NCI-H1436 (cell line): ENCODE measurements at places on chromosomes 6 and 20.
A peak's percentile ranks its signal among the peaks of the same experiment; 100 is the strongest.

DNA sequence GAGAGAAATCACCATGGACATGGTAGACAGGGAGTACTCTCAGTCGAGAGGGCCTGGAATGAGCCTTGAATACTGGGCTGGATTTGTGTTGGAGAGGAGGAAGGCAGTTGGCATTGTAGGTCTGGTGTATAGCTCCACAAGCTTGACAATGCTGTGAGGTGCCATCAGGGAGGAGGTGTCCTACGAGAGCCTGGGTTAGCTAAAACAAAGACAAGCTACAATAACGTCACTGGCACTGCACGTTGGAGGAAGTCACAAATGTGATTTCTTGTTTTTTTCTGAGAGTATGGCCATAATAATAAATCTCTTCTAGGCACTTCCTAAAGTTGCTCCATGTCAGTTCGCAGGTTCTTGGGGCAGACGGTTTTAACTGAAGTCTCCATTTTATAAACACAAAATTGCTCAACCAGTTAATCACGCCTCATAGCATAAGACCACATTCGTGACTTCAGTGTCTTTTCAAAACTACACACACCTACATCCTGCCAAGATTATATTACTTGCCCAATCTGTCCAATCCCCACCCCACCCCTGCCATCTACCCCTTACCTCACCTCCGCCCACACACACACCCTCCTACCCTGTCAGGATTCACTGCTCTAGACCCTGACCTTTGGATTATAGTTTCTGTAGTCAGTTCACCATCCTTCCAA lies 4.4 kb upstream of the HLA-DMB start:
- DNase-seq: no peak

GRCh38 chr20:33733654-33734576 lies 2.1 kb downstream of the ZNF341 start:
- DNase-seq: peak; percentile 33

DNA sequence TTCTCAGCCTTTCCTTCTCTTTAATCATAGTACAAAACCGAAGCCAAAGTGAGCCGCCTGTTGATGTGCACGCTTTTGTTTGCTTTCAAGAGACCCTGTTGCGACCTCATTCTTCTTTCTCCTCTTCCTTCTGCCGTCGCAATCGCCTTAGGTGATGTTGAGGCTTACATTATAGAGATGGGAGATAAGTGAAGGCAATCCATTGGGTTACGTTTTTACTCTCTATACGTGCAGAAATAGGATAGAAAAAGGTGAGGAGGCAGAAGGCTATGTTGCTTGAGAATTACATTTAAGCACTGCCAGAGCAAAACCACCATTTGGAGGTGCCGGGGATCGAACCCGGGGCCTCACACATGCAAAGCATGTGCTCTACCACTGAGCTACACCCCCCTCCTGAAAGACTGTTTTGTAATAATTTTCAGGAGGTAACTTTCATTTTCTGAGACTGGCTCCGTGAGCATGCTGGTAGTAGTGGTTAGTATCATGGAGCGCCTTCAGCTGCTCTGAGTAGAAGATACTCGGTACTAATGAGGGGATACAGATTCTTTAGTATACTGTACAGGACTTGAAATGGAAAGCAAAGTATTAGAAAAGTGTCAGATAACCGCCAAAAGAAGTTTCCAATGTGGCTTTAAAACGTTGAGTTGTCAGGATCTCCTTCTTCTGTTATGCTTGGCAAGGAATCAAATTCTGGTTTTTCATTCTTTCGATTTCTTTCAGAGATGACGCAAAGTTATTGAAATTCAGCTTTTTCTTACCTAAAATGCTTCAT lies 165.6 kb downstream of the TRIM27 start:
- no peak for DNase-seq

GRCh38 chr20:52402950-52403349 lies 211.4 kb upstream of the ZFP64 start:
- DNase-seq: no peak

- no peak for DNase-seq
Observed at GRCh38 chr6:102717737-102718456, 1324.4 kb downstream of the GRIK2 start.

DNA sequence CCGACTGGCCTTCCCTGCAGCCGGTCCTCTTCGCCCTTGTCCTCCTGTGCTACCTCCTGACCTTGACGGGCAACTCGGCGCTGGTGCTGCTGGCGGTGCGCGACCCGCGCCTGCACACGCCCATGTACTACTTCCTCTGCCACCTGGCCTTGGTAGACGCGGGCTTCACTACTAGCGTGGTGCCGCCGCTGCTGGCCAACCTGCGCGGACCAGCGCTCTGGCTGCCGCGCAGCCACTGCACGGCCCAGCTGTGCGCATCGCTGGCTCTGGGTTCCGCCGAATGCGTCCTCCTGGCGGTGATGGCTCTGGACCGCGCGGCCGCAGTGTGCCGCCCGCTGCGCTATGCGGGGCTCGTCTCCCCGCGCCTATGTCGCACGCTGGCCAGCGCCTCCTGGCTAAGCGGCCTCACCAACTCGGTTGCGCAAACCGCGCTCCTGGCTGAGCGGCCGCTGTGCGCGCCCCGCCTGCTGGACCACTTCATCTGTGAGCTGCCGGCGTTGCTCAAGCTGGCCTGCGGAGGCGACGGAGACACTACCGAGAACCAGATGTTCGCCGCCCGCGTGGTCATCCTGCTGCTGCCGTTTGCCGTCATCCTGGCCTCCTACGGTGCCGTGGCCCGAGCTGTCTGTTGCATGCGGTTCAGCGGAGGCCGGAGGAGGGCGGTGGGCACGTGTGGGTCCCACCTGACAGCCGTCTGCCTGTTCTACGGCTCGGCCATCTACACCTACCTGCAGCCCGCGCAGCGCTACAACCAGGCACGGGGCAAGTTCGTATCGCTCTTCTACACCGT lies 6.1 kb downstream of the UBD start:
- no peak for DNase-seq

- no peak for DNase-seq
Observed at GRCh38 chr6:10402648-10403311, 12.1 kb downstream of the TFAP2A start.

- no peak for DNase-seq
Observed at GRCh38 chr6:139239064-139239463, 52.7 kb downstream of the TXLNB start.

DNA sequence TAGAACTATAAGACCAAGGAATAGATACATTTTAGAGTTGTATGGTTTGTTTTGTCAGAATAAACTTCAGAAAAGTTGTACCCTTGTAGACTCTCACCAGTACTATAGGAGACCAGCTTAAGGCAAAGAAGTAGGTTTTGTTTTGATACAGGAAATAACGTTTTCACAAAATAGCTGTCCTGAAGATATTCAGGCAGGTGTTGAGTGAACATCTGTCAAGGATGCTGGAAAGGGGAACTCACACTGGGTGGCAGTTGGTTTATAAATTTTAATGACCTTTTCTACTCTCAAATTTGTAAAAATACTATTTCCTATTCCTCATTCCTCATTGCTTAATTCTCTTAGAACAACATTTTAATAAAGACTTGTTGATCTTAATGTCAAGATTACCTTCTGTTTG lies 174.0 kb upstream of the MAN1A1 start:
- DNase-seq: no peak

DNA sequence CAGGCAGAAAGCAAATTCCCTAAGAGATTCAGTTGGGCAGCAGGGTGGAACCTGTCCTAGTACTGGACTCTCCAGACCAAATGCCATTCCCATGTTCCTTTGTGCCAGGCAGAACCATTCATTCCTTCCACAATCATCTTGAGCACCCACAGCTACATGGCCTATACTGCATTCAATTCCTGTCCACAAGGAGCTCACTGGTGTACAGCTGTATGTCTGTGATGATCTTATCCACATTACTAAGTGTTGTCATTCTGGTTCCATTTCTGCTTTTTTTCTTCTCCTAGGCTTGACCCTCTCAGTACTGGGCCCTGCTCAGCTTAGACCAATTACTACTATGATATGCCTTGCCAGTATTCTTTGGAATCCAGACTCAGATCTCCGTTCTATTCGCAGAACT lies 27.5 kb downstream of the MAN1A1 start:
- DNase-seq: no peak

- no peak for DNase-seq
Observed at GRCh38 chr6:157748839-157749571, 74.0 kb upstream of the SNX9 start.

DNA sequence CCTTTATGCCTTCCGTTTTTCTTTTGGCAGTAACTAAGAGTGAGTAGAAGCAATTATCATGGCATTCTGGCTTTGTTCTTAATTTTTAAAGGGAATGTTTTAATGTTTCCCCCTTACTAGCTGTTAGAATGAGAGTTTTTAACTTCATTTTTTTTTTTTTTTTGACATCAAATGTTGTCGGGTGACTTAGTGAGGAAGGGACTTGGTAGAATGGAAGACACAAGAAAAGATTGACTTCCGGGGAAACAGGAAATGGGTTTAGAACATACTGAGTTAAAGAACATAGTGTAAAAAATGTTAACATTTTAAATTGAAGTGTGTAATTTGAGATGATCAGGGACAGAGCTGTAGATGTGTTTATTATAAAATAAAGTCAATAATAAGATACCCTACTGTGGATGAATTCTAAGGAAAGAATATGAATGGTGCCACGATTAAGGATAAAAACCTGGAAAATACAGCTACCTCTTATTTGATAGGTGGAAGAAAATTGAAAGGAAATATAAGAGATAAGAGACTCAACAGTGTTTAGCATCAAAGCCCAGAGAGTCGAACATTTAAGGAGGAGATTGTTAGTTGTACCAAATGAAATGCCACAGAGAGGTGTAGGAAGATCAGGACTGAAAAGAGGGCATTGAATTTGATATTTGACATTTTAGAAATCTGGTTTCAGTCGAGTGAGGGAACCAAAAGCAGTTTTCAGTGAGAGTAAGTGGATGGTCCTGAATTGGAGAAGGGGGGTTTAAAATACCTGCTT lies 9.4 kb downstream of the HSF2 start:
- DNase-seq: no peak
